ENCODE measurements at places on chromosomes 6 and 20. TPM values are rescaled to one million over a fixed set of nuclear protein-coding genes. Genes with fewer than 3 reads are reported as not detected.

DNA sequence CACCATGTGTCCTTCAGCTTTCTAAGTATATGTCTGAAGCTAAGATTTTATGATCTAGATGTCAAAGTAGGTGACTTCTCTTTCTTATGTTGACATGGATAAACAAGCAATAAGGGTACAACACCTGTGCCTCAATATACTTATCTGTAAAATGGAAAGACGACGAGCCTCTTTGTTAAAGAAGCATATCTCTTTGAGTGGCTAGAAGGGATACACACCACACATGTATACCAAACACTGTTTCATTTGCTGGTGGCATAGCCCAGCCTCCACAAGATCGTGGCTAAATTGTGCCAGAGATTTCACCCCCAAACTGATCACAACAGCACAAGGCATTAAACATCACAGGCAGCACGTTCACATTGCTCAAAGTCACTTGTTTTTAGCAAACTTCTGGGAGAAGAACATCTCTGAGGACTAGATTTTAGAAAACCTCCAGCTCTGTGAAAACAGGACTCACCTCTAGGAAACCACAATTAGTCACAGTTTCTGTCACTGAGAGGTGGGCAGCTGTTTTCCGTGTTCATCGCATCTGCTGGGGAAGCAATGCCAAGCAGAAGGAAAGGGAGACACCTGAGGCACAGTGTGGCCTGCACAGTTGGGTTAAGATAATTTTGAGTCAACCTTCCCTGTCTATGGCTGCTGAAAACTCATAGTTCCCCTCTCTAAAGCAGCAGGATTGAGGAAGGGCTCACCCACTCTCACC, 263.0 kb upstream of the PLCB4 start:
- no peaks in the 10 kb centered on the region for H3K4me1 ChIP-seq
- no peak for DNase-seq
- H3K27ac ChIP-seq: no peak overlapping the region
- no peaks in the 10 kb centered on the region for H3K36me3 ChIP-seq

- peaks cover 12% of the 10 kb centered on the region for H3K36me3 ChIP-seq
- DNase-seq: no peak
- H3K4me3 ChIP-seq: no peak overlapping the region
- H3K27ac ChIP-seq: no peak overlapping the region
- H3K4me1 ChIP-seq: no peaks in the 10 kb centered on the region
Observed at GRCh38 chr6:89776583-89777233, 42.9 kb downstream of the MDN1 start.

ARFRP1 gene
- 62.7 TPM for total RNA-seq

C6orf141 gene
- total RNA-seq: not detected

DNA sequence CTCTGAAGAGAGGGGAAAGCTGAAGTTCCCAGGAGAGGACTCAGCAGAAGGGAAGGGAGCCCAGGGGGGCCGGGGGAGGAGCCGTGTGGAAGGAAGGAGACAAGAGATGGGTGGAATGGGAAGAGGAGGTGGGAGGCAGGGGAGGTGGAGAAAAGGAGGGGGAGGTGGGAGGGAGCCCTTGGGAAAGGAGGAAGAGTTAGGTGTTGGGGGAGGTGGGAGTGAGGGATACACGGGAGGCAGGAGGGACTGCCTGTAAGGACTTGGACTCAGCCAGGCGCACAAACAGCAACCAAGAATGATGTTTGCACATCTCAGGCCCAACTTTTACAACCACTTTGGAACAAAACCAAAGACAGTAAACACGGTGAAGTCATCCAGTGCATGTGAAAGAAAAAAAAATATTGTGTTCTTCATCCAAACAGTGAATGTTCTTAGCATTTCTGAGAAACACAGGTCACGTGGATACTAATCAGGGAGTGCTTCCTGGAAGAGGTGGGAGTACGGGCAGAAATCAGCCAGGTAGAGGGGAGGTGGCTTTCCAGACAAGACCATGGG, 17.4 kb upstream of the LSM14B start:
- no peaks in the 10 kb centered on the region for H3K4me1 ChIP-seq
- no peaks in the 10 kb centered on the region for H3K27me3 ChIP-seq
- H3K27ac ChIP-seq: no peak overlapping the region
- H3K4me3 ChIP-seq: no peak overlapping the region
- H3K36me3 ChIP-seq: no peaks in the 10 kb centered on the region

OR2J3 gene
- not detected for total RNA-seq

DNA sequence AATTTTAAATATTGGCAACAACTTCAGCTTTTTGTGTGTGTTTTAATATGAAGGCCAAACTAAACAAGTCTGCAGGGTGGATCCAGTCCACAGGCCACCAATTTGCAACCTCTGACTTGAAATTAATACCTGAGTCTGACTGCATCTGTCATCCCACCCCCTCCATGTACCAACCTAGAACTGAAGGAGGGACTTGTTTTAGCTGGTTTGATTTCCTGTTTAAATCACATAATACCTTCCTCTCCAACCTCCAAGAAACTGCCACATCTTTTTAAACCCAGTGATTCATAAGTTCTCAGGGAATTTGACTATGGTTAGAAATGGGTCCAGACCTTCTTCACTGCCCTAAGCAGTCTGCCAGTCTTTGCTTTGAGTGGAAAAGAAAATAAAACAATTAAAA, 21.6 kb downstream of the RNF8 start:
- DNase-seq: no peak
- no peak overlapping the region for H3K27ac ChIP-seq
- H3K4me1 ChIP-seq: no peaks in the 10 kb centered on the region
- H3K4me3 ChIP-seq: no peak overlapping the region
- no peaks in the 10 kb centered on the region for H3K27me3 ChIP-seq

TGM2 gene
- total RNA-seq: 0.16 TPM

MLIP gene
- total RNA-seq: not detected

SUMO4 gene
- 7.4 TPM for total RNA-seq

DNA sequence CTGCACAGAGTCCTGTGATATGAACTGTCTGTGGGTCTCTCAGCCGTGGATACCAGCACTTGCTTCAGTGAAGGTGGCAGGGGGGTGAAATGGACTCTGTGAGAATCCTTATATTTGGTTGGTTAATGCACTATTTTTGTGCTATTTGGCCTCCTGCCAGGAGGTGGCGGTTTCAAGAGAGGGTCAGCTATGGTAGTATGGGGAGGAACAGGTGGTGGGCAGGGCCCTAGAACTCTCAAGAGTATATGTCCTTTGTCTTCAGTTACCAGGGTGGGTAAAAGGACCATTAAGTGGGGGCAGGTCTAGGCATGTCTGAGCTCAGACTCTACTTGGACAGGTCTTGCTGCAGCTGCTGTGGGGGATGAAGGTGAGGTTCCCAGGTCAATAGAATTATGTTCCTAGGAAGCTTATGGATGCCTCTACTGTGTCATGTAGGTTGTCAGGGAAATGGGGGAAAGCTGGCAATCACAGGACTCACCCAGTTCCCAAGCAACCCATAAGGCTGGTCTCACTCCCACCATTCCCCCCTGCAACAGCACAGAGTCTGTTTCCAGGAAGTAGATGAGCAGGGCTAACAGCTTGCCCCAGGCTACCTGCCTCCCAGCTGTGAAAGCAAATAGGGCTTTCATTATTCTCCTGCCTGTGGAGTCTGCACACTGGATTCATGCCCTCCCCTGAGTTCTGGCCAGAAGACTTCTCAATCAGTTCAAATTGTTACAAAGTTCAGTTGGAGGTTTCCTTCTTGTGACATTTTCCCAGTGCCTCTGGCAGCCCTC, 56.8 kb upstream of the PHIP start:
- no peak for DNase-seq
- no peaks in the 10 kb centered on the region for H3K36me3 ChIP-seq
- H3K4me1 ChIP-seq: no peaks in the 10 kb centered on the region
- H3K4me3 ChIP-seq: no peak overlapping the region

SLC52A3 gene
- total RNA-seq: not detected

GRCh38 chr6:110693296-110693695, 122.0 kb downstream of the CDK19 start:
- no peak for DNase-seq
- H3K27ac ChIP-seq: no peak overlapping the region
- peaks cover 6% of the 10 kb centered on the region for H3K4me1 ChIP-seq

DNA sequence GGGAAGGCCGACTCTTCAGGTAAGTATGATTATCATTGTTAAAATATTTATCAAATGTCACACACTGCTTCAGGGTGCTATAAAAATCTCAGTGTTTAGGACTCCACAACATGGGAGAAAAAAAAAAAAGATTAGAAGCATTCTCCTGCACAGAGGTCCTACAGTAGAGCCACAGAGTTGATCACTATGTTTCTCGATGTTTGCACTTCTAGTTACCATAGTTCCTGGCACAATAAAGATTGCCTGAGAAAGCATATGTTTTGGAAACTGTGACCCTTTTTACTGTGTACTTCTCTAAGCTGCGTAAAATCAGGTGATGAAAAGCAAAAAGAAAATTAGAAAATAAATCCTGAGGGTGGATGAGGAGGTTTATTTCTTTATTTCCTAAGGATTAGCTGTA, 269.9 kb upstream of the SYNCRIP start:
- H3K27ac ChIP-seq: no peak overlapping the region
- H3K27me3 ChIP-seq: no peaks in the 10 kb centered on the region
- no peaks in the 10 kb centered on the region for H3K4me1 ChIP-seq

GRCh38 chr20:47440857-47441773, 60.6 kb upstream of the NCOA3 start:
- no peaks in the 10 kb centered on the region for H3K36me3 ChIP-seq
- H3K4me3 ChIP-seq: no peak overlapping the region
- no peaks in the 10 kb centered on the region for H3K27me3 ChIP-seq
- no peak for DNase-seq
- H3K27ac ChIP-seq: no peak overlapping the region

DNA sequence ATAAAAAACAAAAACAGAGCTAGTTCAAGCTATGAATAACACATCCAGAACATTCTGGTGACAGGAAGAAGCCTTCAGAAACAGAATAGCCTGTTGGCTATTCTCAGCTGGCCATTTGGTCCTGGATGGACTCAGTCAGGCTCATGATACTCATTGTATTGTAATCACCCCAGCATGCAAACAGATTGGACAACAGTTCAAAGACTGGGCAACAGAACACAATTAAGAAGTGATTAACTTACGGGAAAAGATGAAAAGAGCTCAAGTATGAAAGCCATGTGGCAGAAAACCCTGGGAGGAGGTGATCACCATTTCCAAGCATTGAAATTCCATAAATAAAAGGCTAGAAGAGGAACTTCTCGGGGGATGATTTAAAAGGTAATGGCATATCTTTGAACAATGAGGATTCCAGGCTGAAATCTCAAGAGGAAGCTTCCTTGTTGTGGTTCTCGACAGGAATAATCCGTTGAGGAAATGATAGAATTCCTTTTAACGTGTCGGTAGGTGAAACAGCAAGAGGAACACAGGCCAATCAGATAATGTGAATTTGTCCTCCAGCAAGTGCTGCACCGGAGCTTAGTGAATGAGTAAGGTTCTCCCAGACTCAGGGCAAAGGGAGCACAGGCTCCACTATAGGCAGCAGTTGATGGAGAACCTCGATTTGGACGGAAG, 172.4 kb downstream of the BCAS1 start:
- H3K27ac ChIP-seq: no peak overlapping the region
- no peak overlapping the region for H3K4me3 ChIP-seq
- H3K4me1 ChIP-seq: peaks cover 13% of the 10 kb centered on the region
- H3K36me3 ChIP-seq: no peaks in the 10 kb centered on the region
- DNase-seq: no peak

GRCh38 chr20:11676630-11677287, 240.9 kb upstream of the BTBD3 start:
- no peak overlapping the region for H3K27ac ChIP-seq
- DNase-seq: no peak
- no peak overlapping the region for H3K4me3 ChIP-seq
- no peaks in the 10 kb centered on the region for H3K36me3 ChIP-seq

DNA sequence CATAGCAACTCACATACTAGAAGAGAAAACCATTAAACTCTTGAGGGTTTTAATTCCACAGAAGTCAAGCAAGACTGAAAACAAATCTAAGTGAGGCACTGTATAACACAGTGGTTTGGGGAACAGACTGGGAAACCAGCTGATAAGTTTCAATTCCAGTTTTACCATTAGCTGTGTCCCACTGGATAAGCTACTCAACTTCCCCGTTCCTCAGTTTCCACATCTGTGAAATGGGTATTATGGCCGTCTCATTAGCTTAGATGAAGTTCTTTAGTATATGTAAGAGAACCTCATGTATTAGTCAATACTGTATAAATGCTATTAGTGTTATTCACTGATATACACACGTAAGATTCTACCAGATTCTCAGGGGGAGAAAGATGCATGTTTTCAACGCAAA, 89.0 kb downstream of the ZFP64 start:
- no peaks in the 10 kb centered on the region for H3K36me3 ChIP-seq
- H3K27ac ChIP-seq: no peak overlapping the region
- no peaks in the 10 kb centered on the region for H3K27me3 ChIP-seq
- no peak overlapping the region for H3K4me3 ChIP-seq

ITPR3 gene
- 65.7 TPM for total RNA-seq

GRCh38 chr6:98384801-98385200, 449.6 kb upstream of the POU3F2 start:
- H3K4me1 ChIP-seq: no peaks in the 10 kb centered on the region
- no peaks in the 10 kb centered on the region for H3K27me3 ChIP-seq
- H3K36me3 ChIP-seq: no peaks in the 10 kb centered on the region
- no peak for DNase-seq
- H3K27ac ChIP-seq: no peak overlapping the region
- no peak overlapping the region for H3K4me3 ChIP-seq

DLK2 gene
- 0.28 TPM for total RNA-seq

DNA sequence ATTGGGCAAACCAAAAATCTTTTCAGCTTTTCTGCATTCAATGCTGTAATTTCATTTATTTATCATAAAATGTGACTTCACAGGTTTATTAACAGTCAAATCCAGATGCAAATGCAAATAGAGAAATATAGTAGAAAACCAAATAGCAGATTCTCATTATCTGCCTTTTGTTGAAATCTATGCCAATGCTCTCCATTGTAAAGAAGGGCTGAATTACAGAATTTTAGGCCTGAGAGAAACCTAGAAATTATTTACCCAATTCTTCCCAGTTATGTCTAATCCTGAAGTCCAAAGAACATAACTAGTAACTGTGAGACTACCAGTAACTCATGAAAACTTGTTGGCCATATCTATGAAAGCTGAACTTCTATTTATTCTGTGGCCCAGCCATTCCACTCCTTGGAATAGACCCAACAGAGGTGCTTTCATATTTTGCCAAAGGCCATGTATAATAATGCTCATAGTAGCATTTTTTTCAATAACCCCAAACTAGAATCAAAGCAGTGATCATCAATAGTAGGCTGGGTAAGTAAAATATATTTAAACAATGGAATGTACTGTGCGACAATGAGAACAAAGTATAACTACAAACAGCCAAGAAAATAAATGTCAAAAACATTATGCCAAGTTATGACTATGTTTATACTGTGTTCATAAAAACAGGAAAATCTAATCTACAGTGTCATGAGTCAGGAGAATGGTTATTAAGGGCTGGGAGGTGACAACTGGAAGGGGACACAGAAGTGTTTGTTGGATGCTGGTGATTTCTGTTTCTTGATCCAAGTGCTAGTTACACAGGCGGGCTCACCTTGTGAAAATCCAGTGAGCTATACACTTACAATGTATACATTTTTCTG, 183.8 kb downstream of the HS3ST5 start:
- no peak for DNase-seq
- no peak overlapping the region for H3K4me3 ChIP-seq
- H3K36me3 ChIP-seq: no peaks in the 10 kb centered on the region
- H3K27me3 ChIP-seq: no peaks in the 10 kb centered on the region
- H3K27ac ChIP-seq: no peak overlapping the region
- no peaks in the 10 kb centered on the region for H3K4me1 ChIP-seq

GRCh38 chr20:10779911-10780310, 106.1 kb upstream of the JAG1 start:
- DNase-seq: no peak
- H3K36me3 ChIP-seq: no peaks in the 10 kb centered on the region
- H3K4me1 ChIP-seq: no peaks in the 10 kb centered on the region
- H3K27ac ChIP-seq: no peak overlapping the region

KIF25 gene
- total RNA-seq: not detected

RWDD1 gene
- 39.9 TPM for total RNA-seq

HLA-A gene
- 1,985 TPM for total RNA-seq
